ENCODE measurements at places on chromosomes 2 and 18.

DNA sequence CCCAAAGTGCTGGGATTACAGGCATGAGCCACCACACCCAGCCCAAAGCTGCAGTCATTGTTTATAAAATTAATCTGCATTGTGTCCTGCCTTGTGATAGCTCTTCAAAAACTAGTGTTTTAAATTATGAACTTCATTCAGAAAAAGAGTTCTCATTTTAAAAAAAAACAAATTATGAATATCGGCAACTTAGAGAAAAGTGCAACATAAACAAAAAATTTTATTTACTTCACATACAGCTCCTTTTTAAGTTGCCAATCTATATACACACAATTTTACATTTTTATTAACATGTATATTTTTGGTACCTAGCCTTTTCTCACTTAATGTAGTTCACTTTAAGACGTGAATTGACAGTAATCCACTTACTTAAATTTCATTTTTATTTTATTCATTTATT, 46.9 kb downstream of the GEMIN6 start:
- no peak for DNase-seq

- DNase-seq: no peak
Measured at GRCh38 chr2:67997903-67998302, 64.9 kb downstream of the C1D start.

DNA sequence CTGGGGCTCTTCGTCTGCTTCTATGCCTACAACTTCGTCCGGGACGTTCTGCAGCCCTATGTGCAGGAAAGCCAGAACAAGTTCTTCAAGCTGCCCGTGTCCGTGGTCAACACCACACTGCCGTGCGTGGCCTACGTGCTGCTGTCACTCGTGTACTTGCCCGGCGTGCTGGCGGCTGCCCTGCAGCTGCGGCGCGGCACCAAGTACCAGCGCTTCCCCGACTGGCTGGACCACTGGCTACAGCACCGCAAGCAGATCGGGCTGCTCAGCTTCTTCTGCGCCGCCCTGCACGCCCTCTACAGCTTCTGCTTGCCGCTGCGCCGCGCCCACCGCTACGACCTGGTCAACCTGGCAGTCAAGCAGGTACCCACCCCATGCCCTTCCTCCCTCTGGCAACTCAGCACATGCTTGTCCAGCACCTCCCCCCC, 24.2 kb downstream of the STEAP3 start:
- DNase-seq: no peak

GRCh38 chr2:112692918-112693317, 27.9 kb upstream of the NT5DC4 start:
- DNase-seq: peak; percentile 25

- no peak for DNase-seq
Measured at GRCh38 chr18:61034580-61034979, 298.6 kb upstream of the CDH20 start.
